ENCODE measurements at places on chromosomes 5 and 9.

GRCh38 chr9:130500340-130501180 lies 55.8 kb downstream of the ASS1 start:
- no peak for DNase-seq

DNA sequence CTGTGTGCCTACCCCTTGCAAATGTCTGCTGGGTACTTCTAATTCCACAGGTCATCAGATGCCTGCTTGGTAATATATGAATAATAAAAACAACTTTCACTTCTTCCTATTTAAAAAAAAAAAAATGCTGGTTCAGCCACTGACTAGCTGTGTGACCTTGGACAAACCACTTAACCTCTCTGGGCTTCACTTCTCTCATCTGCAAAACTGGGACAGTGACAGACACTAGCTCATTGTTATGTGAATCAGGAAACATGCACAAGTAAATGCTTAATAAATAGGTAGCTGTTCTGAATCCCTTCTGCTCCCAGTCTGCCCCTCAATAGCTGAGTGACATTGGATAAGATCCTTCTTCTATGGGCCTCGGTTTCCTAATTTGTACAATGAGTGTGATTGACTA lies 62.6 kb upstream of the HAND1 start:
- DNase-seq, result no peak

- no peak for DNase-seq
These were observed 4.1 kb upstream of the GBGT1 start for GRCh38 chr9:133167769-133168168.

DNA sequence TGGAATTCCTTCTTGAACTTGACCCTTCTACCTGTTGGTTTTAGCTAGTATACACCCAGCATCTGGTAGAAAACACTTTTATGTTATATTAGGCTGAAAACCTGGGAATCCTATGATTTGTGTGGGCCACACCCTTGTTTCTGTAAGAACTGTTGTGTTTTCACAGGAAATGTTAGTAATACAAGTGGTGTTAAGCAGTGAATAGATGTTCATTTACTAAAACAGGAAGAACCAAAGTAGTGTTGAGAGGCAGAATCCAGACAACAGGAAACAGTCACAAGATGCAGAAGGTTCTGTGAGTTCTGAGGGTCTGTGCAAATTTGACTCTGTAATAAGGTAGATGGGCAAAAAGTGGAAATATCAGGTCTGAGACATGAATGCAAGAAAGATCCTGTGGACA lies 73.0 kb upstream of the RAI14 start:
- DNase-seq, result no peak

- no peak for DNase-seq
These were observed 59.5 kb downstream of the PARP8 start for GRCh38 chr5:50725800-50726474.

DNA sequence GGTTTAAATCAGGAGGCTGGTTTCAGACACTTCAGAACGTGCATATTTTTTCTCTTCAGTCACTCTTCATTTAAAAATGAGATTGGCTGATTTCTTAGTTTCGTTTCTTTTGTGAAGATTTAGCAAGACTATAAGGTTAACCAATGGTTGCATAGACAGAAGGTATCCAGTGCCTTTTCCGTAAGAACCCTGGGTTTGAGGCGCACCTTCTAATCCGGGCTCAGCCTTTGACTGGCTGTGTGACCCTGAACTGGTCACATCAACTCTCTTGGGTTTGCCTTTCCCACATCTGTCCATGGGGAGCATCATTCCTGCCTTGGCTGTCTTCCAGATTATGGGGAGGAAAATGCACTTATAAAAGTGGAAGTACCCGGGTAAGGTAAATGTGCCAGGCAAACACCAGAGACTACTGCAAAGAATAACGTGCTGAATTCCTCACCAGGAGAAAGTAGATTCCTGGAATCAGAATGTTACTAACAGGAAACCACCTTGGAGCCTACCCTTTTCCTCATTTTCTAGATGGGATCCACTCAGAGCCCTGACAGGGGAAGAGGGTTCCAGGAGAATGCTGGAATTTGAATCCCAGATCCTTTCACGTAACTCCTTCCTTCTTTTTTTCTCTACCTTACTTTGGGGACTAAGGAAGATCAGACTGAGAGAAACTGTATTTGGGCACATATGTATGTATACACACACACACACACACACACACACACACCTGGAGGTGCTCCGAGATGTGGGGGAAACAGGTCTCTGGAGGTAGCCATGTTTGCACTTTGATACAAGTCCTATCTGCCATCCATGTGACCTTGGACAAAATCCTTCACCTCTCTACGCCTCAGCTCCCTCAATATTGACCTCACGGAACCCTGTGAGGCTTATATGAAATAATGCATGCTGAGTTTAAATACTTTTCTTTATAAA lies 6.8 kb downstream of the HAND1 start:
- no peak for DNase-seq

DNA sequence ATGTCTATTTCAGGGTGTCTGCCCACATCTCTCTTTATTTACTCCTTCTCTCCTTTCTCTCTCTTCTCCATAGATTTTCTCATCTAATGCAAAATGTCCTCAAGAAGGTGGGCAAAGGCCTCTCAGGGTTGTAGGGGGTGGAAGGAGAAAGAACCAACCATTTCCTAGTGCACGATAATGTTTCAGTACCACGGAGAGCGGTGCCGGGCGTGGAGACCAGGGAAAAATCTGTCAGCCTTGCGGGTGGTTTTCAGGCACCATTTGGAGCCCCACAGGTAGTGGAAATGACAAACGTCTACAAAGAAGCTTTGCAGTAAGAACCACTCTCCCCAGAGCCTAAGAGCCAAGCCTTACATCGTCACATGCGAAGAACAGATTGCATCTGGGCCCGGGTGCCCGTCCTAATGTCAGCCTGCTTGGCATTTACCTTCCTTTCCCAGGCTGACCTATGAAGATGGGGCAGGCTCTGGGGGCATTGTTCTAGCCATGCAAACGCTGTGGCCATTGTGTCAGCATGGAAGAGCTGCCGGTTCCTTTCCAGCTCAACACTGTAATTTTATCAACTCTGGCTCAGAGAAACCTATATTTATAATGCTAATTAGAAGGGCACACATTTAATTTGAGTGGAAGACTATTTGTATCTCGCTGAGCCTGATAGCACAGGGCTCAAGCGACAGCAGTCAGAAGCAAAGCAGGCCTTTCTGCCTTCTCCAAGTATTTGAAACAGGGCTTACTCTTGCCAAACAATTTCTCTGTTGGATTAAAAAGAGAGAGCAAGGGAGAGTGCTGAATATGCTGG lies 430.1 kb upstream of the WWC1 start:
- DNase-seq, result no peak

GRCh38 chr9:135341612-135342169 lies 137.9 kb upstream of the PPP1R26 start:
- DNase-seq, result no peak

GRCh38 chr9:89376741-89377351 lies 58.5 kb downstream of the SECISBP2 start:
- DNase-seq, result no peak

GRCh38 chr5:123705741-123706140 lies 193.8 kb downstream of the CSNK1G3 start:
- DNase-seq, result no peak

- no peak for DNase-seq
These were observed 14.5 kb downstream of the ADAMTS13 start for GRCh38 chr9:133436681-133437080.

GRCh38 chr9:83396813-83397212 lies 141.4 kb downstream of the FRMD3 start:
- no peak for DNase-seq

DNA sequence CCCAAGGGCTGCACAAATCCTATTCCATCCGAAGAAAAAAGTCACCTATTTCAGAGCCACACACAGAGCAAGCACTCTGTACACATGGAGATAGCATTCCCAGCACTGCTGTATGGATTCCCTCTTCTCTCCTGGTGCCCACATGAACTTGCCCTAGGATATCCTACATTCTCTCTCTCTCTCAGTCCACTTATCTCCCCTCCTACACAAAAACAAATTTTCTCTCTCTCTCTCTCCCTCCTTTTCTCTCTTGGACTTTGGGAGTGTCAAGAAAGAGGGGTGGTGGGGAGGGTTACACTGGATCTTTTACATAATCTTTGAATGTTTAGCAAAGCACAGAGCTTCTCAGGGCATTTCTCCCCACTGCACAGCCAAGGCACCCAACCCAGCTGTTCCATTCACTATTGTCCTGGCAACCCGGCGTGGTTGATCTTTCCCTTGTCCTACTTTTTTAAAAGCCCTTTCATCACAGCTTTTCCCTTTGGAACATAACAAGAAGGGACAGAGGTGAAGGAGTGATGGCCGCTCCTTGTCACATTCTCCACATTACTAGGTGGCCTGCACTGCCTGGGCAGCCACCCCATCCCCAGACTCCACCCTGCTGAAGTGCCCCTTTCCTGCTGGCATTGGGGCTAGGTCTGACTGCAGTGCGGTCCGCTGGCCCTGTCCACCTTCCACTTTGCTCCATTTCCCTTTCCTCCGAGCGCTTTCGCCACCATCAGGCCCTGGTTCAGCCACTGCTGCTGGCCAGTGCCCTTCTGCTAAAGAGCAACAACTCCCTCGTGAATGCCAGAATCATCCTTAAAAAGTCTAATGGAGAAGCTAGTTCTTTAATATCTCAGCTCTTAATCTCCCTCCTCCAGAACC lies 22.2 kb upstream of the SLC1A3 start:
- no peak for DNase-seq

DNA sequence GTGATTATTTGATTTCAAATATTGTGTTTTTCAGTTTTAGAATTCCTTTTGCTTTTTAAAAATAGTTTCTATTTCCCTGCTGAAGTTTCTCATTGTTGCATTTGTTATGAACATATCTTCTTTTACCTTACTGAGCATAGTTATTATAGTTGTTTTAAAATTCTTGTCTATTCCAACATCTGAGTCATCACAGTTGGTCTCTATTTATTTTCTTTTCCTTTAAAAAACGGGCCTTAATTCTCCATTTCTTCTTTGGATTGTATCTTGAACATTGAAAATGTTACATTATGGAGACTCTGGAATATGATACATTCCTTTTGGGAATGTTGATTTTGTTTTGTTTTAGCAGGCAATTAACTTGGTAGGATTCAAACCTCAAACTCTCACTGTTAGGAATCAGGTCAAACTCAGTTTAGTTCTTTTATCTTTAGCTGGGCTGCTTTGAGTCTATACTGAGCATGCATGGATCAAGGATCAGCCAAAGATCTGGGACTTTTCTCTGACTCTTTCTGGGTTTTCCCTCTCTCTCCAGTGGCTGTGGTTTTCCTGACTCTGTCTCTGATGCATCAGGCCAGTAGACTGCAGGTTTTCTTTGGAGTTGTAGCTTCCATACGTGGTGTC lies 70.3 kb downstream of the TEK start:
- DNase-seq, result no peak

DNA sequence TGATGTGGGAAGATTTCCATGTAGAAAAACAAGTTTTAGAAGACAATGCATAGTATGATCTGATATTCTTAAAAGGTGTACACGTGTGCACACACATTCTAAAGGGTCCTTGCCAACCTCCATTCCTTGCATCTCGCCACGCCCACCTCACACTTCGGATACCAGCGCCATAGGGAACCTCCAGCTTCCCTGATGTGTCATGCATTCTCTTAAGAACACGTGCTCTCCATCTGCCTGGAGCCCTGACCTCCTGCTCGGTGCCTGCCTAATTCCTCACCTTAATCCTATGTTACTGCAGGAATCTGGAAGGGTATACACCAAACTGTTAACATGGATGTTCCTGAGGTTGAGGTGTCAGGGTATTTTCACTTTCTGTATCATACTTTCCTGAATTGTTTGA lies 63.1 kb downstream of the PTCD2 start:
- DNase-seq, result no peak

- DNase-seq, result no peak
These were observed 17.2 kb upstream of the SPZ1 start for GRCh38 chr5:80302636-80303035.

- no peak for DNase-seq
These were observed 390 bp upstream of the SNX2 start for GRCh38 chr5:122774519-122774860.

DNA sequence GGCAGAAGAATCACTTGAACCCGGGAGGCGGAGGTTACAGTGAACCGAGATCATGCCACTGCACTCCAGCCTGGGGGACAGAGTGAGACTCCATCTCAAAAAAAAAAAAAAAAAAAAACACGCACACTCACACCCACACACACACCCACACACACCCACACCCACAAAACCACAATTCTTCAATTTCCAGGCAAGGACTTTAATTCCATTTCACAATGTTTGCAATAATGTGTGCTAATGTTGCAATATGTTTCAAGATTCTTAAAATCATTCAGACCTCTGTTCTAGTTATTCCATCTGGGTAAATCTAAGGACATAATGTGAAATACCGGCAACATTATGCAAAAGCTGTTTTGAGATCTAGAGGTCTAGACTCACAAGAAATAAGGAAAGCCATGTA lies 28.3 kb downstream of the CCDC69 start:
- no peak for DNase-seq

DNA sequence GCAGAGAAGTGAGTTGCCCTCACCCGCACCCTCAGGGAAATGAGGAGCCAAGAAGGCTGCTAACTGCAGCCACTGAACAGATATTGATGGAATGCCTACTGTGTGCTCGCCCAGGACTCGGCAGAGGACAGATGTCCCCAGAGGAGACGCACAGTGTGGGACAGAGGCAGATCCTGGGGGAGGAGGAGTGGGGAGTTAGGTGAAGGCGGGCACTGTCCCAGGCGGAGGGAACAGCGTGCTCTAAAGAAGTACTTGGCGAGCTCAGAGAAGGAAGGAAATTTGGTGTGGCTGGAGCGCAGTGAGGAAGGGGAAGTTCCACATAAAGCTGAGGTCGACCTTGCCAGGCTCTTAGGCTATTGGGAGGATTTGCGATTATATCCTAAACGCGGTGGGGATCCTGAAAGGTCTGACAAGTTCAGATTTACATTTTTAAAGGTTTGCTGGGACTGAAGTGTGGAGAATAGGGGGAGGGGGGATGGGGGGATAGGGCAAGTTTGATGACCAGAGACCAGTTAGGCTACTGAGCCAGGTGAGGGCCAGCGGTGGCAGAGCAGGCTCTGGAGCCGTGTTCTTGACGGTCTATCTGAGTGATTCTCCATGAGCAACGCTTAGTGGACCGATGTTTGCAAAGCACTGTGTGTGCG lies 23.6 kb upstream of the CERCAM start:
- no peak for DNase-seq

DNA sequence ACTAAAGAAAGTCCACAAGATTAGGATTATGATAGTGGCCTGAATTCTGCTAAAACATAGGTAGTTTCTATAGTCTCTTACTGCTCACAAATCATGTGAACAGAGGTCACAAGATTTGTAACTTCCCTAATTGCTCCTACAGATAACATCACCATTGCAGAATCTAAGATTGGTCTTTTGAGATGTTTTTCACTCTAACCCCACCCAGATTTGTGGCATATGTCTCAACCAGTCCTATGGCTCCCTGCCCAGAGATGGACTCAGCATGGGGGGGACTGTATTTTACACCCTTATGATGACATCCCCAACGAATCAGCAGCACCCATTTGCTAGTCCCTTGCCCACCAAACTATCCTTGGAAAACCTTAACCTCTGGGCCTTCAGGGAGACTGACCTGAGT lies 1046.2 kb downstream of the CDH12 start:
- DNase-seq, result no peak

DNA sequence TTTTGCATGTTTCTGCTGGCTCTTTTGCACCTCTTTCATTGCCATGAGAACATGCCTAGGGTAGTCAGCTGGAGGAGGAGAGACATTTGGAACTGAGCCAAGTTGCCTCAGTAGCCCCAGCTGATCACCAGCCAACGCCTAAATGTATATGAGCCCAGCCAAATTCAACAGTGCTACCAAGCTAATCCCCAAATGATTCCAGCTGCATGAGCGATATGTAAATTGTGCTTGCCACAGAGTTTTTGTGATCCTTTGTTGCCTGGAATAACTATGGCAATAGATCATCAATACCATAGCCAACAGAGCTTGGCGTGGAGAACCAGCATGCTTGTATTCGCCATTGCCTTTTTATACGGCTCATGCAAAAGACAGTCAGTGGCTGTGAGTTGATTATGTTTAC lies 110.5 kb downstream of the PRDM6 start:
- no peak for DNase-seq

Measured in CD4-positive, alpha-beta T cell treated with Interleukin-4 for 1 hour (primary cell).